ENCODE measurements at places on chromosomes 5 and 9.

GRCh38 chr9:81898851-81899250 lies 29.4 kb upstream of the SPATA31D4 start:
- DNase-seq: no peak

DNA sequence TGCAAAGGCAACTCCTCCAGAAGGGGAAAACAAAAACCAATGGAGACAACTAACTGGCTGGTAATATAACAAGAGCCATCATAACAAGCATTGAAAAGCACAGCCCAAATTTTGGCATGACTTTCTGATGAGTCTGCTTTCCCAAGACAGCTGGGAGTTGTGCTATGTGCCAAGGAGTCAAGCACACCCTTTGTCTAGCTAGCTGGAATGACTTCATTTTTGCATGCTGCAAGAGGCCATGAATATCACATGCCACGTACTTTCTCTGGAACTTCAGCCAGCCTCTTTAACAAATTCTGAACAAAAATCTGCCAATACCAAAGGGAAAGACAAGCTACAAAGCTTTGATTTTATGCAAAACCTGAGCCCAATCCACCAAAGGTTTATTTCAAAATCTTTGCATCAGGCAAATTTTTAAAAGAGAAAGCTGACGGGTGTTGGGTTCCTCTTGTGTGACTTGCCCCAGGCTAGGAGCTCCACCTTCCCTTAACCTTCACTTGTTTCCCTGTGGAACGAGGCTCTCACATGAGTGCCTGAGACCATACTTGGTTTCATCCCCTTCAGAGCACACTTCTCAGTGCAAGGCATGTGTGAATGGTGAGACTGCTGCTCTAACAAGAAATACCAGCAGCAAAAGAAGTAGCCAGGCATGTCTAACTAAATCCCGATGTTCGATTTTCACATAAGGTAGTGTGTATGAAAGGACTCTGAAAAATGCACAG lies 47.3 kb downstream of the S1PR3 start:
- DNase-seq: peak; percentile 34

GRCh38 chr5:39424736-39425637 lies at the start of gene DAB2:
Gene DAB2, minus strand, starts transcription at chr5:39424980. Its CDS starts 30,660 bp downstream, at chr5:39394320.
- DNase-seq: peak; percentile 66

- DNase-seq: no peak
Observed at GRCh38 chr9:132597073-132597775, 14.8 kb downstream of the BARHL1 start.

GRCh38 chr9:36997414-36997813 lies 36.7 kb downstream of the PAX5 start:
- DNase-seq: no peak

DNA sequence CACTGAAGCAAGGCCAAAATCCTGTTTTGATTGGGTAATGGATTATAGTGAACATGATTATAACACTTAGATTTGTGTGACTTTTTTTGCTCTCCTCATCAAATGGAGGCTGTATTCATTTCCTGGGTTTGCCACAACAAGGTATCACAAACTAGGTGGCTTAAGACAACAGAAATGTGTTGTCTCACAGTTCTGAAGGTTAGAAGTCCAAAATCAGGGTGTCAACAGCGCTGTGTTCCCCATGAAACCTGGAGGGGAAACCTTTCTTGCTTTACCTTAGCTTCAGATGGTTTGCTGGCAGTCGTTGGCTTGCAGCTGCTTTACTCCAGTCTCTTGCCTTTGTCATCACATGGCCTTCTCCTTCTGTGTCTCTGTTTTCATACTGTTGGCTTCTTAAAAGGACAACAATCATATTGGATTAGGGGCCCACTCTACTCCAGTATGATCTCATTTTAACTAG lies 32.4 kb downstream of the CDC42SE2 start:
- no peak for DNase-seq

DNA sequence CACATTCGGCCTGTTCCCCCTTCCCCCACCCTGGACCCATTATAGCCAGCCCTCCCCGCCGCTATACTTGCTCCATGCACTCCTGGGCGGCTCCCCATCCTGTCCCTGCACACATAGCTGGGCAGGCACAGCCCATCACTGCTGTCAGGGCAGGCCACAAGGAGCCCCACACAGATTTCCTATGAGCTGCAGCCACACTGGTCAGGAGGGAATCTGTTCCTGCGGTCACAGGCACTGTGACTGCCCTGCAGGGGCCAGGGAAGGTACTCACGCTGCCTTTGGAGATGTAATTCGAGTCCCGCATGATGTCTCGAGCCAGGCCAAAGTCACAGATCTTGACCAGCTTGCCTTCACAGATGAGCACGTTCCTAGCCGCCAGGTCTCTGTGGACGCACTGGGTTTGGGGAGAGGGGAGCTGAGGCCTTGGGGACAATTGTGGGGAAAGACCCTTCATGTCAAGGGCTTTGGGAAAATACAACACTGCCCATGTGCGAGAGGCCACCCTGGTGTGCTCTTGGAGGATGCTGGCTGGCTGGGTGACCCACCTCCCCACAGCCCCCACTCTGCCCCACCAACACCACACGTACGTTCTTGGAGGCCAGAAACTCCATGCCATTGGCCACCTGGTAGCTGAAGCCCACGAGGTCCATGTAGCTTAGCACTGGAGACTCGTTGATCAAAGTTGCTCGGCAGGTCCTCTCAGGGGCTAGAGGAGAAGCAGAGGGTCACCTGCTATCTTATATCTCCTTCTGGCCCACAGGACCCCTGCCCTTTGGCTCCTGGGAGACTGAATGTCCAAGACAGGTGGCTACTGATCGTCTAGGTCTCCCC lies 34.5 kb upstream of the CSF1R start:
- DNase-seq: no peak

- DNase-seq: no peak
Observed at GRCh38 chr5:180647465-180647864, 1.9 kb downstream of the FLT4 start.

DNA sequence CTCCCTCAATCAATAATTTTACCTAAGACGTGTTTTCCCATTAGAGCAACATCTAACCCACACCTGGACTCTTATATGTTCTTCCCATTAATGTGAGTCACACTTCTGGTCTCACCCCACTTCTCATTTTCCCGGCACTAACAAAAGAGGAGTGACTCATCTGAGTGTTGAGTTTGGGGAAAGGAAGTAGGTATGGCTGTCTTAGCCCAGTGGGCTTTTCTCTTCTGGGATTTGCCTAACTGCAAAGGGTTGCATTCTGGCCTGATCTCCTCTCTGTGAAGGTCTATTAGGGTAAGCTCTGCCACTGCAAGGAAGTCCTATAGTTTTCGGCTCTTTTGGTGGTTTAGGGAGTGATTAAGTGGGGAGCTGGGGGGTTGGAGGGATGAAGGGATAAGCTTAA lies 195.6 kb downstream of the KIAA0825 start:
- no peak for DNase-seq

GRCh38 chr9:26234865-26235264 lies 556.6 kb upstream of the TUSC1 start:
- DNase-seq: no peak

GRCh38 chr5:37808945-37809344 lies 30.9 kb downstream of the GDNF start:
- no peak for DNase-seq

DNA sequence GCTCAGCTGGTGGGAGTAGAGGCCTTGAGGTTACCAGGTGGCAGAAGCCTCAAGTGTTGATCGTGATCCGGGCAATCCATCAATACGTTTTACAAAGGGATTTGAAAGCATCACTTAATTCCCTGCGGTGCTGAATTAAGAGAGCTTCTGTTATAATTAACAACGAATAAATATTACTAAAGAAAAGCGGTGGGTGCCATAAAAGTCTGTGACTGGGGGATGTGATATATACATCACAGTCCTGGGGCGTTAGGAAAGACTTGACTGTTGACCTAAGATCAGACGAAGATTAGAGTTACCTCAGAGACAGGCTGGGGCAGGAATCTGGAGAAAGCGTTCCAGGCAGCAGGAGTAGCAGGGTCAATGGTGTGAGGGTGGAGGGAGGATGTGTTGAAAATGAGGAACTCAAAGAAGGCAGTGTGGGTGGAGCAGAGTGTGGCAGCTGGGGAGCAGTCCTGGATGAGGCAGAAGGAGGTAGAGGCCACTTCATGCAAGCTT lies 6.7 kb upstream of the C5orf63 start:
- no peak for DNase-seq

GRCh38 chr5:175238326-175238725 lies 205.7 kb downstream of the DRD1 start:
- DNase-seq: no peak

DNA sequence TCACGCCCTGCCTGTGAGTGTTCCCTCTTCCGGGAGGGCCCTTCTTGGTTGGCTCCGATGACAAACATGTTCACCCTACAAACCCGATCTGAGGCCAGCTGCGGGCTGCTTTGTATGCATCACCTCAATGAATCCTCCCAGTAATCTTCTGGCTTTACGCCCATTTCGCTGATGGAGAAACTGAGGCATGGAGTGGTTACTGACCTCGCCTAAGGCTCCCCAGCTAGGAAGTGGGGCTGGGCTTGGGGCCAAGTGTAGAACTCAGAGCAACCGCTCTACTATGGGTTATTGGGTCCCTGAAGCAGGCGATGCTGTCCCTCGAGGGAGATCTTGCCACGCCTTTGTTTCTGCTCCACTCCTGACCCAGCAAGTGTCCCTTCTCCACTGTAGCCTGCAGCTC lies 38.2 kb upstream of the RPL26L1 start:
- no peak for DNase-seq

DNA sequence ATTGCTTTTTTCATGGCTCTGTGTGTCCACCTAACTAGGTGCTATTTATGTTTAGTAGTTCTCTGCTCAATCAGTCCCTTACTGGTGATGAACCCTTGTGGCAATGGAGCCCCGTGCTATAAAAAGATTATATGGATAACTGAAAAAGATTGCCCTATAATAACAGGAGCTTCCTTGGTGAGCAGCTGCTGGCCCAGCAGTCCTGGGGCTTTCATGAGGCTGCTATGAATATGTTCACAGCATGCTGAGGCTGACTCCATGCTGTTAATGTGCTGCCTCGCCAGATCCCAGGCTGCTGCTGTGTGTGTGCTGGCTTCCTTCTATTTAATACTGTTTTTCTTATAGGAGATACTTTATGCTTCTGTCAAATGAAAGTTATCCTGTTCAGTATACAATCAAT lies 357.5 kb downstream of the TAF11L14 start:
- DNase-seq: no peak

GRCh38 chr5:111494355-111494999 lies 17.9 kb downstream of the STARD4 start:
- DNase-seq: no peak

GRCh38 chr9:33660772-33661171 lies 134.6 kb upstream of the PRSS3 start:
- DNase-seq: no peak

- no peak for DNase-seq
Observed at GRCh38 chr5:180869587-180869986, 8.5 kb upstream of the ZFP62 start.

DNA sequence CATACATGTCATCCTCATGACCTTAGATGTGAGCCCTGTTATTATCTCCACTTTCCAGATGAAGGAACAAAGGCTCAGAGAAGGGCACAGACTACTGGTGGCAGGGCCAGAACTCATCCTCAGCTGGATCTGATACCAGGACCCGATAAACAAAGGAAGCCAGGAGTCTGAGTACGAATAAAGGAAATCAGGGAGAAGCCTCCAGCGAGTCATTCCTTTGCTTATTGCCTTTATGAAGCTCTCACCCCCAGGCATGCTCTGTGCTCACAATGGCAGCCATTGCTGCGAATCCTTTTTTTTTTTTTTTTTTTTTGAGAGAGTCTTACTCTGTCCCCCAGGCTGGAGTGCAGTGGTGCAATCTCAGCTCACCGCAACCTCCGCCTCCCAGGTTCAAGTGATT lies 130.1 kb downstream of the GAPVD1 start:
- no peak for DNase-seq

DNA sequence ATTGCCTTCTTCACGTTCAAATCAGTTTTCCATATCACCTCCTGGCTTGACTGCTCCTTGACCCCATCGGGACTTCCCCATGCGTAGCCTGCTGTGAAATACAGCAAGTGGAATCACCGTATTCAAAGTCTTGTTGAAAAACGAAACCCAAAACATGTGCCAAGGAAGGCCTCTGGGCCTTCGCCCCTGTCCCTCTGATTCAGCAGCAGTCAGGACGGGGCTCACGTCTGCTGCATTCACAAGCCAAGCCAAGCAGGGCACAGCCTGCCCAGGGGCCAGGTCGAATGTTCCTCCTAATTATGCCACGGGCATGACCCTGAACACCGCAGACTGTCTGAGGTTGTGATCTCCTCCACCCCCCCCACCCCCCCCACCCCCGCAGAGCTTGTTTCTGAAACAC lies 960 bp upstream of the CTNND2 start:
- no peak for DNase-seq

DNA sequence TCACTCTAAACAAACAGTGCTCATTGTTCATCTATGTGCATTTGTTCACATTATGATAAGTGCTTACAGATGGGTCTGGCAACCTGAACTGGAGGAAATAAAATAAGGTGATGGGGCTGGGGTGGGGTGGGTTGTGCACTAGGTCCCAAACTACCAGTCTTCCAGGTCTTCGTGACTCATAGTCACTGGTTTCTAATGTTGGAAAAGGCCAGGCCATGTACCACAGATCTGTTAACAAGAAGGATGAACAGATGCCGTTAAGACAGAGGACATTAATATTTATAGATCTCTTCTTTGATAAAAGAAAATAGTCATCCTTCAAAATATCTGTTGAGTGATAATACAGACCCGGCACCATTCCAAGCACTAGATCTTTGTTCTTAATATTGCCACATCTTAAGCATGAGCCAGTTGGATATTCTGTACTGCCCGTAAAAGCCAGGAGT lies 71.4 kb upstream of the STARD4 start:
- DNase-seq: no peak

DNA sequence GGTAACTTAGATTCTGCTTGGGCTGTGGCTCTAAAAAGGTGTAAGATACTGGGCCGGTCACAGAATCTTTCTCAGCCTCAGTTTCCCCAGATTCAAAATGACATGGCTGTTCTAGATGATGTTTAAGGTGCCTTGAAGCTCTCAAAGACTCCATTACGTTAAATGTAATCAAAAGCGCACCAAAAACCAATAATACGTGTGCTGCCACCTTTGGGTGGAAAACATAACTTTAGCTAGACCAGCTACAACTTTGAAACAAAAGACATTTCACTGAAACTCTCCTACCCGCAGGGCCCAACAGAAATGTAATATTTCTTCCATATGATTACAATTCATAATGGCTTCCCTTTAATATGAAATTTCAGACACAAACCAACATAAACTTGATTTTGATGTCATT lies 35.0 kb upstream of the PCSK5 start:
- DNase-seq: no peak

DNA sequence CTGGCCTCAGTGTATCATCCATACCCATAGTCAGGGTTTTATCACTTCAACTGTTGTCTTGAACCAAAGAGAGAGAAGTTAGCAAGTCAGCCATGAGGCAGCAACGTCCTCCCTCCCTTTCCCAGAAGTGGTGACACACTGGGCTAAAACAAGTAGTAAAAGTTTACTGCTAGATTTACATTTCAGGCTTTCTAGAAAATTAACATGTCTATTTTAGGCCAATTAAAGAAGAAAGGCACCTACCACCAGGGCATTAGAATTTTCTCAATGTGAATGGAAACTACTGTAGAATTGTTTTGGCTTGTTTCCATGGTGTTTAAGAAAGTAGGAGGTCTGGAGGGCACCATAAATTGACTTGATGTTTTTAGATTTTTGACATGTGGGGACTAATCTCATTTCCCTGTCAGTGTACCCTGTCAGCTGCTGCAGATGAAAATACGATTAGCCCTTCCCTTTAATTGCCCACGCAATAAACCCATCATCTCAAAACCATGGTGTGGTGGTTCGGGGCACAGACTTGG lies 121.8 kb upstream of the ELL2 start:
- no peak for DNase-seq
